Activated CD8-positive, alpha-beta T cell treated with anti-CD3 and anti-CD28 coated beads, Interleukin-2, amount 10 ng/mL, durations not matched to agents 7 days and 5 days (primary cell): ENCODE measurements at places on chromosomes 1 and 21. TPM values are rescaled to one million over a fixed set of nuclear protein-coding genes. Genes with fewer than 3 reads are reported as not detected.

C1orf232 gene
- total RNA-seq, result not detected

AKT3 gene
- total RNA-seq, result 25.2 TPM

CSMD2 gene
- total RNA-seq, result not detected

FAM163A gene
- total RNA-seq, result not detected

STUM gene
- not detected for total RNA-seq

DISC1 gene
- total RNA-seq, result 14.7 TPM

- H3K27me3 ChIP-seq, result peaks cover 3% of the 10 kb centered on the region
- no peak overlapping the region for H3K4me3 ChIP-seq
- no peak for DNase-seq
- H3K36me3 ChIP-seq, result no peaks in the 10 kb centered on the region
- no peak overlapping the region for H3K27ac ChIP-seq
- no peaks in the 10 kb centered on the region for H3K4me1 ChIP-seq
These were observed 39.4 kb upstream of the PPIH start for GRCh38 chr1:42618866-42619265.

- no peak overlapping the region for H3K27ac ChIP-seq
- no peak for DNase-seq
- H3K4me3 ChIP-seq, result no peak overlapping the region
- H3K36me3 ChIP-seq, result no peaks in the 10 kb centered on the region
- peaks cover 53% of the 10 kb centered on the region for H3K27me3 ChIP-seq
These were observed 4.1 kb upstream of the REG4 start for GRCh38 chr1:119815361-119815760.

DNA sequence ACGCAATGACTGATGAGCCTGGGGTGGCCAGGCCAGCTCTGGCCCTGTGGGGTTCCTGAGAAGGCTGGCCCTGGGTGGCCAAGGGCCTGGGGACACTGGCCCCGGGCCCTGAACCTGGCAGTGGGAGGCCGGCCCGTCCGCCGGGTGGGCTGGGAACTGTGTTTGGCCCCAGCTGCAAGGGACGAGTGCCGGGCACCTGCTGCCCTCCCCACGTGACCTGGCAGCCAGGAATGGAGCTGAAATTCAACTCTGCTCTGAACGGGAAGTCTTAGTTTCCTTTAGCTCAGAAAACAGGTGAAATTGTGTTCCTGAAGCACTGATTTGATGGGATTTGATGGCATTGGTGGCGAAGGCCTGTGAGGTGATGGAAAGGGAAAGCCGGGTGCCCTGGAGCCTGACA is 8.2 kb upstream of the TTLL10 start:
- H3K4me1 ChIP-seq, result peaks cover 9% of the 10 kb centered on the region
- DNase-seq, result no peak
- no peaks in the 10 kb centered on the region for H3K36me3 ChIP-seq
- H3K4me3 ChIP-seq, result no peak overlapping the region

DNA sequence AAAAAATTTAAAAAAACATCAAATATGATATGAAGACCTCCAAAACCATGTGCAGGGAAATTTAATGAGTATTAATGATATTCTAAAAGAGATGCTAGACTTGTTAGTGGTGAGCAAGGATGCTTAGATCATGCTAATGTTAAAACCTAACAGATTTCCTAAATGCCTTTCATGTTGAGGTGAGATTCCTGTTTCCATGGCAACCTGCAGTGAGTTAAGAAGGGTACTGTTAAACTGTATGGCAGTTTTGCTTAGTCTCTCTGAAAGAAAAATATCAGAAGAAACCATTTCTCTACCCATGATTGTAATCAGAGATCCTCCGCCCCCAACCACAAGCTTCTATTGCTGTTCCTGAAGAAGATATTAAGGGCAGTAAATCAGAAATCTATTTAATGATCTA is 321.6 kb upstream of the LRRC7 start:
- H3K4me3 ChIP-seq, result no peak overlapping the region
- no peak overlapping the region for H3K27ac ChIP-seq
- no peaks in the 10 kb centered on the region for H3K27me3 ChIP-seq
- H3K36me3 ChIP-seq, result no peaks in the 10 kb centered on the region
- H3K4me1 ChIP-seq, result no peaks in the 10 kb centered on the region

- H3K4me1 ChIP-seq, result peaks cover 8% of the 10 kb centered on the region
- no peak overlapping the region for H3K4me3 ChIP-seq
- peak overlapping the region; percentile 48 for H3K27ac ChIP-seq
- no peak for DNase-seq
- H3K36me3 ChIP-seq, result peaks cover 28% of the 10 kb centered on the region
- no peaks in the 10 kb centered on the region for H3K27me3 ChIP-seq
These were observed 37.5 kb downstream of the TRAPPC10 start for GRCh38 chr21:44049606-44050005.

- H3K36me3 ChIP-seq, result peaks cover 3% of the 10 kb centered on the region
- no peak overlapping the region for H3K27ac ChIP-seq
- no peak overlapping the region for H3K4me3 ChIP-seq
- peaks cover 5% of the 10 kb centered on the region for H3K27me3 ChIP-seq
- peaks cover 21% of the 10 kb centered on the region for H3K4me1 ChIP-seq
- no peak for DNase-seq
These were observed 8.9 kb upstream of the DHRS3 start for GRCh38 chr1:12626888-12627287.

GRCh38 chr1:226349801-226350518 is 41.0 kb upstream of the LIN9 start:
- H3K27ac ChIP-seq, result no peak overlapping the region
- no peak for DNase-seq
- H3K36me3 ChIP-seq, result no peaks in the 10 kb centered on the region
- no peaks in the 10 kb centered on the region for H3K27me3 ChIP-seq
- peaks cover 2% of the 10 kb centered on the region for H3K4me1 ChIP-seq

- peak overlapping the region; percentile 79 for H3K27ac ChIP-seq
- no peaks in the 10 kb centered on the region for H3K27me3 ChIP-seq
- DNase-seq, result no peak
- H3K4me1 ChIP-seq, result peaks cover 65% of the 10 kb centered on the region
These were observed 4.0 kb downstream of the CD247 start for GRCh38 chr1:167514288-167514687.

- no peaks in the 10 kb centered on the region for H3K4me1 ChIP-seq
- H3K4me3 ChIP-seq, result no peak overlapping the region
- H3K27me3 ChIP-seq, result no peaks in the 10 kb centered on the region
- no peak overlapping the region for H3K27ac ChIP-seq
- no peaks in the 10 kb centered on the region for H3K36me3 ChIP-seq
These were observed 893.4 kb upstream of the ADGRL4 start for GRCh38 chr1:79899914-79900313.

- H3K27ac ChIP-seq, result peak overlapping the region; percentile 55
- no peaks in the 10 kb centered on the region for H3K27me3 ChIP-seq
- peaks cover 59% of the 10 kb centered on the region for H3K4me1 ChIP-seq
- peaks cover 15% of the 10 kb centered on the region for H3K36me3 ChIP-seq
- H3K4me3 ChIP-seq, result peak overlapping the region; percentile 78
These were observed 2.1 kb downstream of the PFKL start for GRCh38 chr21:44301961-44302406.

DNA sequence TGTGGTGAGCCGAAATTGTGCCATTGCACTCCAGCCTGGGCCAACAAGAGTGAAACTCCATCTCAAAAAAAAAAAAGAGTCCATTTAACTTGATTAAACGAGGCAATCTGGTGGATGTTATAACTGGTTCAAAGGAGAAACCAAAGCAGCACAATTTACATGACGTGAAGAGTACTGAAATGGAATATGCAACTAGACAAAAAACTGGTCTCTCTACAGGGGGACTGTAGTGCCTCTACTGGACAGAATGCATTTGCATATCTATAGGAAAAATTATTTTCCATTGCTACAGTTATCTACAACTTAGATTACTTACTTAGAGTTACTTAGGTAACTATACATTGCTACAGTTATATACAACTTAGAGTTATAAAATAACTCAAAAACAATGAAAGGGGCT is 2.7 kb upstream of the CAPN2 start:
- H3K4me1 ChIP-seq, result peaks cover 33% of the 10 kb centered on the region
- H3K27me3 ChIP-seq, result peaks cover 3% of the 10 kb centered on the region
- H3K36me3 ChIP-seq, result peaks cover 14% of the 10 kb centered on the region
- H3K4me3 ChIP-seq, result no peak overlapping the region
- DNase-seq, result no peak

- H3K36me3 ChIP-seq, result no peaks in the 10 kb centered on the region
- peaks cover 6% of the 10 kb centered on the region for H3K27me3 ChIP-seq
- H3K27ac ChIP-seq, result no peak overlapping the region
- DNase-seq, result no peak
- H3K4me3 ChIP-seq, result no peak overlapping the region
- no peaks in the 10 kb centered on the region for H3K4me1 ChIP-seq
These were observed 35.0 kb downstream of the RAP1GAP start for GRCh38 chr1:21633992-21634805.

GRCh38 chr1:21607549-21608529 is 61.3 kb downstream of the RAP1GAP start:
- peak overlapping the region; percentile 4 for H3K4me3 ChIP-seq
- peak; percentile 55 for DNase-seq
- H3K4me1 ChIP-seq, result peaks cover 11% of the 10 kb centered on the region
- no peaks in the 10 kb centered on the region for H3K36me3 ChIP-seq
- no peak overlapping the region for H3K27ac ChIP-seq

- no peaks in the 10 kb centered on the region for H3K27me3 ChIP-seq
- no peak overlapping the region for H3K27ac ChIP-seq
These were observed 72.2 kb downstream of the CACHD1 start for GRCh38 chr1:64542118-64542517.
